ENCODE measurements at places on chromosomes 4 and X. TPM values are rescaled to one million over a fixed set of nuclear protein-coding genes. Genes with fewer than 3 reads are reported as not detected.

RAB41 gene
- total RNA-seq, result not detected

GPR119 gene
- not detected for total RNA-seq

SPINK2 gene
- total RNA-seq, result 4.5 TPM

TCP11X2 gene
- total RNA-seq, result 0.07 TPM

NAT8L gene
- 5.2 TPM for total RNA-seq

ITGB1BP2 gene
- 4.2 TPM for total RNA-seq

ARHGAP10 gene
- total RNA-seq, result 9.7 TPM

UGT2B15 gene
- not detected for total RNA-seq

S100G gene
- not detected for total RNA-seq

MAGEA3 gene
- not detected for total RNA-seq

SLC2A9 gene
- not detected for total RNA-seq

ATP1B4 gene
- not detected for total RNA-seq

SUPT20HL1 gene
- total RNA-seq, result not detected

FHIP1A gene
- total RNA-seq, result 24.2 TPM

GRIA3 gene
- 1.8 TPM for total RNA-seq

DNA sequence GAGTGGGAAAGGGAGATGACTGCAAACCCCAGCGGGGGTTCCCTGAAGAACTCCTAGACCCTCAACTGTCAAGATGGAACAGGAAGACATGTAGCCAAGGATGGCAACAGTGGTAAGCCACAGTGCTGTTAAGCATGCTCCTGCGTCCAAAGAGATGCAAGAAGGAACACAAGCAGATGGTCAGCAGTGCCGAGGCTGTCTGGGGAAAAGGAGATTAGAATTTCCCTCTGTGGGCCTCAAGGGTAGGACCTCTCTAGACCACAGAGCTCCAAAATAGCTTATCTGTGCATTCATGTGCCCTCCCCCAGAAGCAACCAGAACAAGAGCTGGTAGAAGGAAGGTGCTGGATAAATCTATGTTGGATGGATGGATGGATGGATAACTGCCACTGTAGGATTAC, 82.0 kb upstream of the CPEB2 start:
- no peak for DNase-seq

DNA sequence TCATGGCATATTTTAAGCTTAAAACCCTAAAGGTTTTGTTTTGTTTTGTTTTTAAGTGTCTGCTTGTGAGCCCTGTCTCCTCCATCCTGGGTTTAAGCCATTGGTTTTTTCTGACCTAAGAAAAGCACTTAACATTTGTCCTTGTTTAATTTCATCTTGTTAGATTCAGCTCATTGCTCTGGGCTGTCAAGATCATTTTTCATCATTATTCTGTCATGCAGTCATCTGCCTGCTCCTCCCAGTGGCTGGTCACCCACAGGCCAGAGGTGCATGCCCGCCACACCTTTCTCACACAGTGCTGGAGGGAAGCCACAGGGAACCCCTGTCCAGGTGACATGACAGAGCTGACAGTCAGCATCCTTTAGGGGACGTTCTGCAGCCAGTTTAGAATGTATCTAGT, 11.7 kb upstream of the REELD1 start:
- DNase-seq, result no peak

- peak; percentile 52 for DNase-seq
Measured at GRCh38 chr4:8940792-8941491, 69.3 kb upstream of the HMX1 start.

DNA sequence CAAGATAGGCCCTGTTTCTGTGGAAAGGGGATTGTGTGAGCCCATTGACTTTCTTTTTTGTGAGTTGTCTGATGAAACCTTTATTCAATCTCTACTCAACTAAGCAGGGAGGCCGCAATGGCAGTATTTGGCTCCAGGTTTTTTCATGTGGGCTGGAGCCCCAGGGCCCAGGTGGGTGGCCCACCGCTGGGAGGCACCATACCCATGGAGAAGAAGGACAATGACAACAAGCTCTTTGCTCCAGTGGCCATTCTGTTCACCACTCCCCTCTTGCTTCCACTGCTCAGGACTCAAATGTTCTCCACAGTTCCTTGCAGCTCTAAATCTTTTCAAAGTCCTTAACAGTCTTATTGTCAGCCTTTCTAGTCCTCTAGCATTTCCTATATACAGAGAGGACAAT, 54.1 kb downstream of the HOPX start:
- no peak for DNase-seq

DNA sequence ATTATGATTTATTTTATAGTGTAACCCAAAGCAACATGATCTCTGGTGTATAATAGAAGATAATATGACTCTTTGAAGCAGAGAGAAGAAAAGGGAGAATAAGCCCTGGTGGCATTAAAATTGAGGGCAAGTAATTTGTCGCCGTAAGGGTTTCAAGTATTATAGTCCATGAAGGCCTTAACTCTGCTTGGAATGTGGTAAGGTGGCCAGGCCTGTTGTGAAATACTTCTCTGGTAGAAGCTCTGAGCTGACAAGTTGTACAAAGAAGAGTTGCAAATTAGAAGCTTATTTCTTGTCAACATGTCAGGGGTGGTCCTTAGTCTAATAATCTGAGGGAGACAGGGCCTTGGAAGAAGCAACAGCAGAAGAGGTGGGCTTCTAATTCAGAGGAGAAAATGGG, 151.7 kb upstream of the HHIP start:
- DNase-seq, result no peak

GRCh38 chrX:44690129-44690528, 147.5 kb upstream of the FUNDC1 start:
- no peak for DNase-seq

GRCh38 chr4:169108303-169108702, 98.2 kb upstream of the CBR4 start:
- DNase-seq, result no peak

GRCh38 chr4:104752337-104752736, 257.6 kb upstream of the CXXC4 start:
- no peak for DNase-seq

- DNase-seq, result no peak
Measured at GRCh38 chr4:147717878-147718277, 14.0 kb upstream of the ARHGAP10 start.

DNA sequence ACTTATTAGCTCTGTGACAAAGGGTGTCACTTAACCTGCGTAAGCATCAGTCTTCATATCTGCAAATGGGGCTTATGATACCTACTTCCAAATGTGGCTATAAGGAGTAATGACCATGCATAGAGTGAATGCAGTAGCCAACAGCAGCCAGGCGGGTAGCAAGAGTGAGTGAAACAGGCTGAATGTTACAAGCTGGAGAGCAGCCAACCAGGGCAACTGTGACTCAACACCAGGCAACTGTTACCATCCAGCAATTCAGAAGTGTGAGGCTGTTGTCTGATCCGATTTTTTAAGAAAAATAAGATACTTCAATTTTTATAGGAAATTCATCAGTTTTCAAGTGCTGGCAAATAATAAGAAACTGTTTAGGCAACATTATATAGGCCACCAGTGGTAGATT, 270.2 kb upstream of the TAPT1 start:
- DNase-seq, result no peak

GRCh38 chr4:57303012-57303751, 193.0 kb upstream of the IGFBP7 start:
- DNase-seq, result peak; percentile 13

DNA sequence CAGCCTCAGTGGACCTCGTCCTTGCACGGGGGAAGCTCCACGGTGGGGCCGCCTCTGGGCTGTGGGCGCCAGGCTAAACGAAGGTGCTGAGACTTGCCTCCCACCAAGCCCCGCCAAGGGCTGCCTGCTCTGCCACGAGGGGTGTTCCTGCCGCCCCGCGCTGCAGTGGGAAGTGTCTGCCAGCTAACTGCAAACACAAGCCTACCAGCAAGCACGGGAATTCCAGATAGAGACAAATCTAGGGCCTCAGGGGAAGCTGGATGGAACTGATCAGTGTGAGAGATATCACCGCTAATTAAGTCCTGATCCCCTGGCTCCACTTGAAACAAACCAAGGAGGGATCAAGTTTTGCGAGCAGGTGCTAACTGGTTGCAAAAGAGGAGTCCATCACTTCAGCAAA, 181.6 kb upstream of the LEF1 start:
- no peak for DNase-seq

GRCh38 chr4:186258216-186258811, 7.7 kb upstream of the F11 start:
- DNase-seq, result no peak

- peak; percentile 60 for DNase-seq
Measured at GRCh38 chr4:107721436-107722100, 1.5 kb upstream of the PAPSS1 start.

- DNase-seq, result no peak
Measured at GRCh38 chr4:14361084-14361483, 641.2 kb upstream of the CPEB2 start.

GRCh38 chrX:3811331-3812311, 98.2 kb upstream of the PRKX start:
- DNase-seq, result peak; percentile 67

DNA sequence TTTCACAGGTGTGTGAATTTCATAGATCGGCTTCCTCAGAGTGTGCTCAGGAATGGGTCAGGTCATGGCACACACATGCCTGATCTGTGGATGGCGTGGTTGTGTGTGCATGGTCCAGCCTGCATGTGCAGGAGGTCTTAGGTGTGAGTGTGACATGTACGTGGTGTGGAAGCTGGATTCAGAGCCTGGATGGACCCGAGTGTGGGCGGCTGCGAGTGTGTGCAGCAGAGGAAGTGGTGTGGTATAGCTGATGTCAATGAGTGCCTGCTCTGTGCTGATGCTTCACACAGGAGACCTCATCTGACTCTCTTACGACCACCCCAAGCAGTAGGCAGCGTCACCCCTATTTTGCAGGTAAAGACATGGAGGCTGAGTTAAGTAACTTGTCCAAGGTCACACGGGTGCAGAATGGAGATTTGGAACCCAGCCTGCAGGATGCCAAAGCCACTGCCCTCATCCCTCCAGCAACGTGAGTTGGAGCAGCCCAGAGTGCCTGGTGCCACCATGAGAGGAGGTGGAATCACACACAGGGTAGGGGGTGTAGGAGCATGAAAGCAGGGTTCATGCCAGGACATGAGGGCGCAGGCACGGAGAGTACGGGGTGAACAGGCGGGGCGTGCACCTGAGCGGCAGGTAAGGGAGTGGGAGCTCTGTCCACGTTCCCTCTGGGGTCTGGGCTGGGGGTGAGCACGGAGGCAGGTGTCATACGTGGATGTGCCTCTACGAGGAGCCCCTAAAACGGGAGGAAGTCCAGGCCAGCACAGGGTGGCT, 24.2 kb upstream of the C4orf50 start:
- DNase-seq, result no peak

DNA sequence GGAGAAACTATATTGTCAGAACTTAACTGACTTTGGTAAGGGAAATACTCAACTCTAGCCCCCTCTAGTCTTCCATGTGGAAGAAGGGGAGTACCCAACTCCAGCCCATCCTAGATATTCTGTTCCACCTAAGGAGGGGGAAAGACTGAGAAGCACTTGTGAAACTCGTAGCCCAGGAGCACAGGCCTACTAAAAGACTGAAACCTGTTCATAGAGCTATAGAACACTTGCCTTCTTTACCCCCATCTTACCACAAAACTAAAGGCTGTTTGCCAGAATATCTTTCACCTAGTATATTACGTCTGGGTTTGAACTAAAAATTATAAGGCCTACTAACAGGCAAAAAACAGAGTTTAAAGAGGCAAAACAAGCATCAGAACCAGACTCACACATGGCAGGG, 15.5 kb downstream of the CLDN22 start:
- DNase-seq, result no peak

- no peak for DNase-seq
Measured at GRCh38 chr4:22787753-22788375, 95.1 kb downstream of the GBA3 start.
